ENCODE measurements at places on chromosomes 13 and 19. TPM values are rescaled to one million over a fixed set of nuclear protein-coding genes. Genes with fewer than 3 reads are reported as not detected.

Gene CLEC4M
- not detected for total RNA-seq

Gene CALR3
- not detected for total RNA-seq

Gene SYCN
- not detected for total RNA-seq

Gene PNKP
- 35.9 TPM for total RNA-seq

Gene ZNF568
- total RNA-seq: 20.5 TPM

Gene VSTM2B
- total RNA-seq: not detected

Gene C1QTNF9B
- not detected for total RNA-seq

Gene POSTN
- total RNA-seq: 196 TPM

Gene TMPRSS9
- total RNA-seq: not detected

Gene HS6ST3
- total RNA-seq: 0.11 TPM

Gene KLK8
- total RNA-seq: not detected

Gene CDC42EP5
- total RNA-seq: 39.6 TPM

Gene SLC10A2
- total RNA-seq: not detected

Gene MYH14
- total RNA-seq: not detected

Gene PLIN5
- total RNA-seq: not detected

Gene LRRC8E
- total RNA-seq: 3.5 TPM

Gene LACC1
- total RNA-seq: 21.2 TPM

Gene PCSK4
- 0.13 TPM for total RNA-seq

Gene LHB
- not detected for total RNA-seq

Gene CRLF1
- total RNA-seq: 40.0 TPM

Gene PSPN
- total RNA-seq: 0.22 TPM

Gene LHFPL6
- 74.4 TPM for total RNA-seq

Gene KIRREL2
- total RNA-seq: not detected

Gene DENND1C
- not detected for total RNA-seq

Gene EHD2
- 163 TPM for total RNA-seq

Gene AMER2
- not detected for total RNA-seq

Gene TMEM86B
- total RNA-seq: 0.63 TPM

Gene PLPPR3
- 0.32 TPM for total RNA-seq

Gene KIR3DL1
- total RNA-seq: not detected

Gene DAND5
- total RNA-seq: not detected

Gene ZNF497
- 0.97 TPM for total RNA-seq

Gene IL12RB1
- total RNA-seq: not detected

Gene EPS8L1
- total RNA-seq: 0.76 TPM

Gene CEACAM19
- total RNA-seq: 0.51 TPM

Gene FGF14
- total RNA-seq: under 0.01 TPM

Gene SKA3
- 8.6 TPM for total RNA-seq

Gene TPTE2
- not detected for total RNA-seq
